ENCODE measurements at places on chromosomes 3 and 15.

DNA sequence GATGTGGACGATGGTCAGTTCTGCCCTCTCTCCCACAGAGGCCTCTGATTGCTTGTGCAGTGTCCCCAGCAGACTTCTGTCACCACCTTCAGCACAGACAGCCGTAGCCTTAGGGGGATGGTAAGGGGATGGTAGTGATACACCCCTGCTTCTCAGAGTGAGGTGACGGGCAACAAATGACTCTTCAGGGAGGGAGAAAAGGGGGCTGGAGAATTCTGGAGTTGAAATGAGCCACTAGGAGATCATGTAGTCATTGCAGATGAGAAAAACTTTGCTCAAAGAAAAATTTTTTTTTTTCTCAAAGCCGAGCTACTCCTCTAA lies 29.6 kb upstream of the TIMP4 start:
- no peak for DNase-seq

GRCh38 chr3:124664804-124665203 lies 65.4 kb upstream of the UMPS start:
- DNase-seq = no peak

GRCh38 chr3:85313380-85313779 lies 354.6 kb downstream of the CADM2 start:
- DNase-seq = no peak

- no peak for DNase-seq
Observed at GRCh38 chr15:66284271-66284670, 9.1 kb upstream of the DIS3L start.

GRCh38 chr3:106792716-106793115 lies 584.5 kb upstream of the CCDC54 start:
- DNase-seq = no peak

DNA sequence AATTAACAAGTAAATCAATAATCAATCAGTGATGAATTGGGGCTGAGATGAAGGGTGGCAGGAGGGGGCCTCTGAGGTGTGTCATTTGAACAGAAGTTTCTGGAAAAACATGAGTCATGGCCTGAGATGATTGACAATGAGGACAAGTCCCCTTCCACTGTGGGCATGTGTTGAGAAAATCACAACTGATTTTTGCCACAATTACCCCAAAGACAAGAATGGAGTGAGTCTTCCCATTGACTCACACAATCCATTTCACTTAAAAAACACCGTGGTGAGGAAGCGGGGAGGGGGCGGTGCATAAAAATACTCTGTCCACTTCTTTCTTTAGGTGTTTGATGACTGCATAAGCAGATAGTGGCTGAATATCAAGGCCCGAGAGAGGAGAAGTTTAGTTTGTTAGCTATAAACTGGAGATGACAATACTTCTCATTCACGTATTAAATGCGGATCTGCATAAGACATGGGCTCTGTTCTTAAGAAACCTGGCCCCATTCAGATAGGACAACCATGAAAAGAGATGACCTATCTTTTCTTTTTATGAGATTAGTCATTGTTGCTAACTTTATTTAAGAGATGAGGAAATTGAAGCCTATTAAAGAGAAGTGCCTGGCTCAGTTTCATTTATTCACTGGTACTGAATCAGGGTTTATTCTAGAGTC lies 34.7 kb downstream of the SHC4 start:
- DNase-seq = no peak

DNA sequence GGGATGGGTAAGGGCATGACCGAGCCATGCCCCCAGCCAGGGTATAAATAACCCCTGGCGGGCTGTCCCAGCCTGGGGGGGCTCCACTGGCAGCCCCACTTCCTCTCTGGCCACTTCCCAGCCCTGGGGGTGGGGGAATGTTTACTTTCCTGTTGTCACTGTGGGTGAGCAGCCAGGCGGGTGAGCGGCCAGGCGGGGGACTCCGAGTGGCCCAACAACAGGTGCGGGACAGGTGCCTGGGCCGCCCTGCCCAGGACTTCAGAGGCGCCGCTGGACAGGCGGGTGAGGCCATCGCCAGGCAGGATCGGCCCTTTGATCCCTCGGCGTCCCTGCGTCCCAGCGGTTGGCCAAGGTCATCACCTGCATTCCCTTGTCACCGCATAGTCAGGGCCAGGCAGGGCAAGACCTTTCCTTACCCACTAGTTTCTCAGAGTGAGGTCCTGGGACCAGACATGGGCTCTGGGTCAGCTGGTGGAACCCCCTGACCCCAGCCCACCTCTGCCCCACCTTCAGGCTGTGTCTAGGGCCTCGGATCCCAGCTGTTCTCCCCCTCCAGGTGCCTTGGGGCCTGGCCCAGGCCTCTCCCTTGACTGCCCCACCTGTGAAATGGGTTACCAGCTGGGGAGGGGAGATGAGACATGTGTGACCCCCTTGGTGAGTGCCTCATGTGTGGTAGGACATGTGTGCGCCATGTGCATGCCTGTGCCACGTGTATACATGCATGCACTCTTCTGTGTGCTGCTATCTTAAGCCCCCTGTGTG lies 16.6 kb downstream of the SEMA3F start:
- no peak for DNase-seq

DNA sequence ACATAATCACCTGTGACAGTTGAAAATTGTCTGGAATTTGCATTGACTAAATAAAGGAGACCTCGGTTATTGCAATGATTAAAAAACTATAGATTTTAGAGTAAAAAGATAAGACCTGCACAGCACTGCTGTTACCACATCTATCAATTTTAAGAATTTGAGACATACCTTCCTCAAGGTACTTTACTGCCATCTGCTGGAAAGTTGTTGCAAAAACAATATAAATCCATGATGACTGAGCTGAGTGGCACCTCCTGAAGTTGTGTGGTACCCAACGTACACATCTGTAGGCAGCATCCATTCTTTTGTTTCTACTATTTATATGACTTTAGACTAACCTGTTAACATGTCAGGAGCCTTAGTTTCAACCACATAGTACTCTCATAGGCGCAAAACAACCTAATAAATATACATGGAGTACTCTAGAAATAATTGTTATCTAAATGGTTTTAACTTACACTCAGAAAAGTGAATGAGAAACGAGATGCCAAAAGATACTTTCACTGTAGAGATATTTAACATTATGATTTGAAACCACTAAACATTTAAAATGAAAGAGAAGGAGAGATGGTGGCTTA lies 106.7 kb downstream of the GHSR start:
- DNase-seq = peak; percentile 71

GRCh38 chr3:97719156-97719821 lies 45.3 kb upstream of the ARL6 start:
- peak; percentile 45 for DNase-seq

DNA sequence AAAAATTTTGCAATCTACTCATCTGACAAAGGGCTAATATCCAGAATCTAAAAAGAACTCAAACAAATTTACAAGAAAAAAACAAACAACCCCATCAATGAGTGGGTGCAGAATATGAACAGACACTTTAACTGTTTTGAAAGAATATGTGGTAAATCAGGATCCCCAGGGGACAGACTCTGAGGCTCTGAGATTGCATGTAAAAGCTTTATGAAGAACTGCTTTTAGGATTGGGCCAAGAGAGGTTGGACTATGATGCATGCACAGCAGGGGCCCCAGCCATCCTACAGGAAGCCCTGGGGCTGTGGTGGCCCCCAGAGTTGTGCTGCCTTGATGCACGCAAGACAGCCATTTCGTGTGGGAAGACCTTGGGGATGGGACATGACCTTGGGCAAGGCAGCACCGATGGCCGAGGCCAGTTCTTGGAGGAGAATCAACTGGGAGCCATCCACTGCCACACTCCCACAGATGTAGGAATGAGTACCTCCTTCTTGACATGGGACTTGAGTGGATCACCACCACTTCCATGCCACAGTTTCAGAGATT lies 298.1 kb upstream of the THBS1 start:
- DNase-seq = no peak

- DNase-seq = no peak
Observed at GRCh38 chr15:37219211-37219701, 118.9 kb upstream of the MEIS2 start.

DNA sequence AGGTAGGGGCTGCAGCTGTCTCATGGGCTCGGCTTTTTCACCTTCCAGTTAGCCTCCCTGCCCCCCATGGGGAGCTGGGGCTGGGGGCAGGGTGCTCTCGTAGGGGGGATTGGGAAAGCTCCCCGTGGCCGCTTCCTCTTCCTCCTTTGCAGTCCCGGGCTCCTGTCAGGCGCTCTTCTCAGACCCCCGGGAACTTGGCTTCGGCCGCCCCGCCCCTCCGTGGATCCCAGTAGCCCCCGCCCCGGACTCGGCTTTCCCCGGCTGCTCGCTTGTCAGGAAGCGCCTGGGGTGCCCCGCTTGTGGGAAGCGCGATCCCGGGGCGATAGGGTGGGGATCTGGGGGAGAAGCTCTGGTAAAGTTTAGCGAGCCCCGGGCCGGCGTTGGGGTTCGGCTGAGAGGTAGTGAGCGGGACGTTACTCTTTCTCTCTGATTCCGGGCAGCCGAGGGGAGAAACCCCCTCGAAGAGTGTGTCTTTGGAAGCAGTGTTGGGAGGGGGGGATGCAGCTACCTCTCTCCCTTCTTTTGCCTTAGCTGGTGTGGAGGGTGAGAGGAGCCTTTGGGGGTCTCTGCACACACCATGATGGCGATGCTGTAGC lies 611 bp downstream of the PIAS1 start:
- DNase-seq = no peak

DNA sequence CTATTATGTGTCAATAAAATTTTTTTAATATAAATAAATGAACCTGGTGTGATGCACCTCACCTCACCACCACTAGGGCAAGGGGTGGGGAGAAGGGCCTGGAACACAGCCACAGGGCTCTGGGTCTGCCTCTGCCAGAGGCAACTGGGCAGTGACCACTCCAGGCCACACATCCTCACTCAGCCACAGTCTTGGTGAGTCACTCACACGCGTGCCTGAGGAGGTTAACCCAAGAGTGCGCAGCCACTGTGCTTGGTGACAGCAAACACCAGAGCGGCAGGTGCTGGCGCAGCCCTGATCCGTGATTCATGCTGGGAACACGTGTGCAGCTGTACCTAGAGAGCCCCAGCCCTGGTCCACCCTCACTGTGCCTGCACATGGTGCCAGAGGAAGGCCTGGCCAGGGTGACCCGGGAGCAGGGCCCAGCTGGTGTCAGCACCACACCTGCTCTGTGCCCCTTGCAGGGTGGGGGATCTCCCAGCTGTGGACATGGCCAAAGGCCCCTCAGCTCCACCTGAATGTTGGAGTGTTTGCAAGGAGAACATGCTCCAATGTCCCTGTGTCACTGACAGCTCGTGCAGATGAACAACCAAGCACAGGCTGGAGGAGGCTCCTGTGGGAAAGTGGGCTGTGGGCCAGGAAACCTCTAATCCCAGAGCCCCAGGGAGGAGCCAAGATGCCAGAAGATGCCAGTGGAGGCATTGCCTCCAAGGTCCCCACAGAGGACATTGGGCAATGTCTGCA lies 2.1 kb downstream of the SLC41A3 start:
- DNase-seq = no peak

GRCh38 chr3:147222291-147222690 lies 184.1 kb downstream of the ZIC4 start:
- no peak for DNase-seq

- no peak for DNase-seq
Observed at GRCh38 chr3:99721633-99722007, 83.2 kb downstream of the COL8A1 start.

DNA sequence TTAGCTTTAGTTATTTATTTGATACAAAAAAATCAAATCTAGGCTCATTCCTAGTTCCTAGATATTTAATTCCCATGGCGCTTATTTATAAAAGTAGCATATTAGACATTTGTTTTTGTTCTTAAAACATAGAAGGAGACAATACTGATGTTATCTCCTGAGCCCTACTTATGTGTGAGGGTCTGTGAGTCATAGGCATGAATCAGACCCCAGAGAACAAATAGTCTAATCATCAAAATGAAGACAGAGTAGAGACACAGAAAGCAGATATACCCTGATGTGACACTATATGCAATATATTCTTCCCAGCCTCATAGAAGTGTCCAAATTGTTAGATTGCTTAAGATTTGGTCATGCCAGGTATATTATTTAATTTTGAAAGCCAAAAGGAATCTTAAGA lies 44.9 kb downstream of the PEX5L start:
- no peak for DNase-seq

- no peak for DNase-seq
Observed at GRCh38 chr15:42528970-42529369, 19.6 kb downstream of the LRRC57 start.

GRCh38 chr15:57562196-57562769 lies 29.4 kb upstream of the MYZAP start:
- DNase-seq = no peak

- DNase-seq = no peak
Observed at GRCh38 chr3:79767194-79767904, 449 bp downstream of the ROBO1 start.

DNA sequence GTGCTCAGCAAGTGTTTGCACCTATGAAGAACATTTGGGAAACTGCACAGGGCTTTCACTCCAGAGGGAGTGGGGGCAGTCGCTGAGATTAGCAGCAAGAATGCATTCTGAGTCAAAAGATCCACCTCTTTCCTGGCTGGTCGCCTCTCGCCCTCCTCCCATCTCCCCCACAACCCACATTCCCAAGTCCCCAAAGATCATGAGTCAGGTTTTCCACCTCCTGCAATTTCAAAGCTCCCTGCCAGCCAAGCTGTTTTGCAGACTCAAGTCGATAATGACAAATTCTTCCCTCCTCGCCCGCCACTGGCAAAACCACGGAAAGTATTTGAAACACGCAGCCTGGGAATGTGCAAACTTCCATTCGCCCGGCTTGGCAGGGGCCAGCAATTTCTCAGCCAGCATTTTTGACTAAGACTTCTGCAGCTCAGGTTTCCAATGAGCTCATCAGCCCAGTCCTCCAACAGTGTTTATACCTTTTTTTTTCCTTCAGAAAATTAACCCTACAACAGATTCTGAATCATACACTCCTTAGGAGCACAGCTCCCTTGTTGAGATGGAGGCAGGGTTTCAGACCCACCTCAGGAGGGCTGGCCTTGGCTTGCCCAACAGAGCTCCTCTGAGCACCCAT lies 181.4 kb downstream of the SMAD6 start:
- DNase-seq = no peak

DNA sequence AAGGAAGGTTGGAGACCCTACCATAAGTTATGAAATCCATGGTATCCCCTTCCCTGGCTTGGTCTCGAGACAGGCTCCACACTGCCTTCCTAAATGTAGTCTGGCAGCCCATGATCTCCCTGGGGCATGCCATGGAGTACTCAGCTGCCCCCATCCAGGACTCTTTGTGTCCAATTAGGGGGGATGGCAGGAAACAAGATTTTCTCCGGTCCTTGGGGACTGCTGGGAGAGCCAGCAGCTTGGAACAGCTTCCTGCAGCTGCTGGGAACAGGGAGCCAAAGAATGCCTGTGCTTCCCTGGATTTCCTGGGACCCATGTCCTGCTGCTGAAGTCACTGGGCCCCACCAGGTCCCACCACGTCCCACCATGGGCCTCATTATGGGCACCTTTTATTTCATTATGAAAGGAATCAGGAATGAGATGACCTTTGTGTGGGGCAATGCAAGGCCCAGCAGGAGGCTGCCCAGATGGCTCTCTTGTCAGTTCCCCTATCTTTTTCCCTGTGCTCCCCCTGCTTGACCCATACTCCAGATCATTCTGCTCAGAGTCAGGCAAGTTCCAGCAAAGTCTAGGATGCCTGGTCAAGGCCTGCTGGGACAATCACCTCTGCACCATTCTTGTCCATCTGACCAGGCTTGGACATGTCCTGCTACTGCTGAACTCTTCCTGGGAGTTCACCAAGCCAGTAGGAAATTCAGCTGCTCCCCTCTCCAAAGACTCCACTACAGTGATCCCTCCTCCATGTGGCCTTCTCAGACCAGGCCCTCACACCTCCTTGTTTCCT lies 15.0 kb upstream of the DAG1 start:
- DNase-seq = no peak

Data from NCI-H2081 treated with DMSO at 0.1 percent for 48 hours (cell line).